CD4-positive, alpha-beta T cell (primary cell): ENCODE measurements at places on chromosomes 1 and 21.

GRCh38 chr1:214447557-214447871 is 103.9 kb downstream of the PTPN14 start:
- DNase-seq, result no peak

GRCh38 chr21:42439284-42440186 is 35.8 kb downstream of the UBASH3A start:
- DNase-seq, result no peak

DNA sequence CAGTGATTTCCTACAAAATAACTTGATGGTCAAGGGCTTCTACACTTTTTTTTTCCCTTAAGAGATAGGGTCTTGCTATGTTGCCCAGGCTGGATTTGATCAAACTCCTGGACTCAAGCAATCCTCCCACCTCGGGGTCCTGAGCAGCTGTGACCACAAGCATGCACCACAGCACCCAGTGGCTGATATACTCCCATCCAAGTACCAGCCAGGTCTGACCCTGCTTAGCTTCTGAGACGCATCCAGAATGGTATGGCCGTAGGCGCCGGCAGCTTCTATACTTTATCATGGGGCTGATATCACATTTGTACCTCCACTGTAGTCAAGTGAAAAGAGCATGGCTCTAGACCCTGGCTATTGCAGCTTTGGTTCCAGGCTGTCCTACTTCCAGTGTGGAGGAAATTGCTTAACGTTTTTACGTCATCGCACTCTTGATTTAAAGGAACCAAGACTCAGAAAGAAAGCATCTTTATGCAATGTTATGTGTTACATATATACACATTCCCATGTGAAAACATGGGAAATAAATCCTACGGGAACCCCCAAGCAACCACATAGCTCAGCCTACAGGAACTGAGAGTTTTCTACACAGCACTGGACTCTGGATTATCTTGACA is 39.5 kb downstream of the PDPN start:
- DNase-seq, result no peak

DNA sequence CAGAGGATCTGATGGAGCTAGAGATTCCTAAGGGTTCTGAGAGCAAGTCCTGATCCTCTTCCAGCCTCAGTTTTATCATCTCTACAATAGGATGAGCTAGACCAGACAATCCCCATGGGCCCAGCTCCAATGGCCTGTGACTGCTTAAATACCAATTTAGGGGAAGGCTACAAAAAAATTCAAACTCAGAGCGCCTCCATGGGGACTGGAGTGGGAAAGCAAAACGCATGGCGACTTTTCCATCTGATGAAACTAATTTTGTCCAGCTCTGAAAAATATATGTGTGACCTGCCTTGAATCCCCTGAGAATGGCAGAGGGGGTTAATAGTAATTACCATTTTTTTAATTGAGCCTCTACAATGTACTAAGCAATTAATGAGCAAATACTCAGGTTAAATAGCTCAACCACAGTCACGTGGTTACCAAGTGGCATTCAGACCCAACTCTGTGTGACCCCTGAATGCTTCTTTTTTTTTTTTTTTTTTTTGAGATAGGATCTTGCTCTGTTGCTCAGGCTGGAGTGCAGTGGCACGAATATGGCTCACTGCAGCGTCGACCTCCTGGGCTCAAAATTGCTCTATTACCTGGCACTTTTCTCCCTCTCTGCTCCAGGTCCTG is 8.4 kb downstream of the EXTL1 start:
- no peak for DNase-seq

DNA sequence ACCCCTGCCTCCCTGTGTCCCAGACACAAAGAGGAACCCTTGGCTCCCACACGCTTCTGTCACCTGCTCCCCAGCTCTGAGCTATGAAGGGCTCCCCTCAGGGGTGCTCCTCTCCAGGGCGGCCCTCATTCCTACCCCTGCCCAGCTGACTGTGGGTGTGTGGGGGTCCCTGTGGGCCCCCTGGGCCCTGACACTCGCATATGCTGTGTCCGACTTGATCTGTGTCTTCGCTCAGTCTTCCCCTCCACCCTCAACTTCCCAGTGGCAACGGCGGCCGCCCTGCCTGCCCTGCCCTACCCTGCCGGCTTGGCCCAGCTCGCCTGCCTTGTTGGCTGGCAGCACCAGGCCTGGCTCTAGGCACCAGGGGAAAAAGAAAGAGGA is 1.2 kb downstream of the KCNQ4 start:
- no peak for DNase-seq

- DNase-seq, result no peak
These were observed 167.7 kb upstream of the TNR start for GRCh38 chr1:175911138-175911537.

- DNase-seq, result no peak
These were observed 366.1 kb upstream of the DAB1 start for GRCh38 chr1:57789936-57790335.

DNA sequence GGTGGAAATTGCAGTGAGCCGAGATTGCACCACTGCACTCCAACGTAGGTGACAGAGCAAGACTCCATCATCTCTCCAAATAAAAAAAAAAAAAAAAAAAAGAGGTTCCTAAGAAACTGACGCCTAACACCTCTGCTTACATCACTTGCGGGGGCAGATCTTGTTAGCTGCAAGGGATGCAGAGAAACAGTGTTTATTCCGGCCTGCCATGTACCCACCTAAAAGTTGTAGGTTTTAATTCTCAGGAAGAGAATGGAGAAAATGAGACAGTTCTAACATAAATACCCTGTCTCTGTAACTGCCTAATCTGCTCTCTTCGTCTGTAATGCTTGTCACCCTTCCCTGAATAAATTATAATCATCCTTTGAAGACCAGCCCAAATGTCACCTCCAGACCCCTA is 9.0 kb upstream of the SRSF4 start:
- no peak for DNase-seq

DNA sequence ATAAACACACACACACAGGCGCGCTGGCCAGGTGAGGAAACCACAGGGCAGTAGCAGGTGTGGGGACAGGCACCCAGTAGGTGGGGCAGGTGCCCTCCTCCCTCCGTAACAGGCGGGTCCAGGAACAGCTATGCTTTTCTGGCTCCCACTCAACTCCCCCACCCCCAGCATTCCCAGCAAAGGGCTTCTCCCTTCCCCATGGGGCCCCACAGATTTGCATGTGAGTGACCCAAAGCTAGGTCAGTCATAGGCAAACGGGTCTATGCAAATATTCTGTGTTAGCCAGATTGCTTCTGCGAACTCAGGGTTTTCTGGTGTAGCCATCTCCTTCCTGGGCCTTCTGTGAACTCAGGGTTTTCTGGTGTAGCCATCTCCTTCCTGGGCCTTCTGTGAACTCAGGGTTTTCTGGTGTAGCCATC is 114.2 kb downstream of the SIK1 start:
- DNase-seq, result no peak

DNA sequence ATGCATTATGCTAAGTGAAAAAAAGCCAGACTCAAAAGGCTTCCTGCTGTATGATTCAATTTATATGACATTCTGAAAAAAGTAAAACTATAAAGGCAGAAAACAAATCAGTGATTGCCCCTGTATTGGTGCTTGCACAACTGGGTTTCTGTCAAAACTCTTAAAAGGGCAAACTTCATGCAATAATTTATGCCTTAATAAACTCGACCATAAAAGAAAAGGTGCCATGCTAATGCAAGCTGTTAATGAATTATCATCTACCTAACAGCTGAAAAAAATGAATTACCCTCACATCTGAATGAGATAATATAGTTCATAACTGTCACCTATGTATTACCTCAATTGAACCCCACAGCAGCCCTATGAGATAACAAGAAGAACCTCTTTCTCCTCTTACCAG is 120.8 kb upstream of the ATP1A1 start:
- DNase-seq, result no peak

DNA sequence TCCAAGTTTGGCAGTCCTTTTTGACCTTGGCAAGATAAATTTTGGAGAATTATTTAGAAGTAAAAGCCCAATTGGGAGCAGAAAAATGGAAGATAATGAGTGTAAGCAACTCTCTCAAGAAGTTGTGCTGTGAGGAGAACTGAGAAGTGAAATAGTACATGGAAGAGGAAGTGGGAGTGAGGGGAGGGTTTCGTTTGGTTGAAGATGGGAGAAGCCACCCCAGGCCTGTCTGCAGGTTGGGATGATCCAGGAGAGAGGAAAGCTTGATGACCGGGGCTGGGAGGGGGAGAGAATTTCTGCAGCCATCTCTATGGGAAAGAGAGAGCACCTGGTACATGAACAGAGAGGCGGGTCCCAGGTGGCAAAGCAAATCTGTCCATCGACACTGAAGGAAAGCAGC is 8.6 kb upstream of the RCAN1 start:
- DNase-seq, result no peak

DNA sequence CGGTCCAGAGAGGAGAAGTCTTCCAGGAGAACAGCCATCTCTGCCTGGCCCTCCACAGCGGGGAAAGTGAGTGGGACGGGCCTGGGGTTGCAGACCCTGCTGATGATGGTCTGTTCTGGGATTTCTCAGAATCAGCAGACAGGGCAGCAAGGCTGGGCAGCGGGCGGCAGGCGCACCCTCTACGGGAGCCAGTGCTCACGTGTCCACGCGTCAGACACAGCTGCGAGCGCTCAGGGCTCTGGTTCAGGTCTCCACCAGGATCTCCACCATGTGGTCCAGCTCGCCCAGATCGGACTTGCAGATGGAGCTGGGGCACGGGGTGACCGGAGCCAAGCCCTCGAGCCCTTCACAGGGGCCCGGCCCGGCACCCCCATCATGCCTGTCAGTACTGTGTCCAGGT is 5.5 kb downstream of the CLCA4 start:
- DNase-seq, result no peak

DNA sequence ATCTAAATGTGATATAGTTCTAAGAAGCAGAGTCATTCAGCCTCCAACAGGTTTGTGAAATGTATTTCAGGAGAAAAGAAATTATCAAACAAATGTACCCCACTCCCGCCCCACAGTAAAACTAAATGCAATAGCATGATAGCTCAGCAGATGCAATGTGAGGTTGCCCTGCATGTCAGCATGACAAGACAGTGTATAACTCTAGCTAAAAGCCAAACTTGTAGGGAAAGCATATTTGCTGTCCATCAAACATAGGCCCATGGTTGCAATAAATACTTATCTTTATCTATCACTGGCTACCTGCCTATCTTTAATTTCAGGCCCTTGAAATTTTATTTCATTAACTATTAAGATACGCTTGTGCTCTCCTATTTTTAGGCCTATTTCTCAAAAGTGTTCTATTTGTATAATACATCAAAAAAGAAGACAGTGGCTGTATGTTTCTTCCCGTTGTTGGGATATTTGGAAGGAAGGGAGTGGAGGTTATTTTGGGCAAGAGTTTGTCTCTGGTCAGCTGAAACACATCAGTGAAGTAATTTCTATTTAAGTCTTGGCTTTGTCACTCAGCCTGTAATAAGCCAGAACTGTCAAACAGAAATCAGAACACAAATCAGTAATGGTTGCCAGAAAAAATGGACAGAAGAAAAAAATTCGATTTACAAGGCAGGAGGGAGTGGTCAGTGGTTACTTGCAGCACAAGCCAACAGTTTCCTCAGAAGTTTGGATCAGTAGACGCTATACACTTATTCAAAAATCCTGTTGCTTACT is 307.4 kb upstream of the ADGRL2 start:
- DNase-seq, result no peak

GRCh38 chr1:75600781-75601180 is 10.1 kb downstream of the SLC44A5 start:
- DNase-seq, result no peak

- DNase-seq, result no peak
These were observed 14.2 kb downstream of the UTP11 start for GRCh38 chr1:38026592-38027200.

DNA sequence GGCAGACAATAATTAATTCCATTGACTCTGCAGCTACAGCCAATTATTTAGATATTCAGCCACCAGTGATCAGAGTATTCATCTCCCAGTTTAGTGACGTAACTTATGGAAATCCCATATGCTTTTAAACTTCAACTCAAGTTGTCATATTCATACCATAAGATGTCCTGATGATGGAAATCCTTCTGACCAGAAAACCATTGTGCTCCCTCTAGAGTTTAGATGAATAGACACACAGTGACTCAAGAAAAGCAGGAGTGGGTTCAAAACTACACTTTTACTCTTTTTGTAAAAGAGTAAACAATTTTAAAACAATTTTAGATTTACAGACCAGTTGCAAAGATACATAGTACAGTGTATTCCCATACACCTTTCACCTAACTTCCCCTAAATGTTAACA is 463.7 kb downstream of the KCNT2 start:
- no peak for DNase-seq

GRCh38 chr1:212037900-212038299 is 2.4 kb downstream of the DTL start:
- no peak for DNase-seq

DNA sequence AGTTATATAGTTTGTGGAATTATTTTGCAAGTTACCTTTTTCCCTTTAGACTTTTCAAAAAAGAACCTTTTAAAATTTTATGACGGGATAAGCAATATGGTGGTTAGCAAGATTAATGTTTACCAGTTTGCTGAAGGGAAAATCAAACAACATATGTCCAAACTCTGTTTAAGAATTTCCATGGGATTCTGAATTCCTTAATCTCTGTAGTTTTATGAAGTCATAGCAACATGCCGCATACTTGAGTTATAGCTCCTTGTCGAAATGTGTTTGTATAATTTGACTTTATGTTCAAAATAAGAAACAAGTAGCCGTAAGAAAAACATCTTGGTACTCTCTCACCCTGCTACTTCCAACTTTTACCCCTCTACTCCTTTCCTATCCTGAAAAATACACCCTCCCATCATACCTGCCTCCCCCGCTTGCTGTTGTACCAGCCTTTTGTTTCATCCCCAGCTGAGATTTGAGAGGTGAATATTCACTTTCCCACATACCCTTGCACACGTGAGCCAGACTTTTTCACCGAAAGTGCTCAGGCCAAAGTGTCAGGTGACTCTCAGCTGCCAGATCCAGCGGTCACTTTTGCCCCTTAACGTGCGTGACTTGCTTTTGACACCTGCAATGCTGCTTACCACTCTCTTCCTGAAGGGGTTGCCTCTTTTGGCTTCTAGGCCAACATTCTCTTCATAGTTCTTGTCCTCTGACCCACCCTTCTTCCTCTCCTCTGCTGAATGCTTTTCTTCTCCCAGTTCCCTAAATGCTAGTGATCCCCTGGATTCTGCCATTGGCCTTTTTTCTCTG is 83.5 kb upstream of the ZNF326 start:
- DNase-seq, result no peak

- no peak for DNase-seq
These were observed 10.3 kb downstream of the ADGRB2 start for GRCh38 chr1:31753707-31754349.

DNA sequence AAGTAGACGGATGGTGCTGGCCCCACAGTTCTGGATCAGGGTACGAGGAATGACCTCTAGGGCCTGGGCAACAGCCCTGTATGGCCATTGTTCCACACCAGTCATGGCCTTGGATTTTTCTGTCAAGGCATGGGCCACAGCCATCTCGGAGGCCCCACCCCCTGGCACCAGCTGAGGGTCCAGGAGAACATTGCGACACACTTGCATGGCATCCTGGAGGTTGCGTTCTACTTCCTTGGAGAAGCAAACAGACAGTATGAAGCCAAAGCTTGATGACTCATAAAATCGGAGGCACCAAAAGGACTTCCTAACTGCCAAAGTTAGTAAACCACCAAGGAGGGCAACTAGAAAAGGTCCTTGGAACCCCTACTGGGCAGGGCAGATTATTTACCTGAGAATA is 11.9 kb upstream of the VHLL start:
- no peak for DNase-seq
